ENCODE measurements at places on chromosomes 1 and 21.
A peak's percentile ranks its signal among the peaks of the same experiment; 100 is the strongest.

DNA sequence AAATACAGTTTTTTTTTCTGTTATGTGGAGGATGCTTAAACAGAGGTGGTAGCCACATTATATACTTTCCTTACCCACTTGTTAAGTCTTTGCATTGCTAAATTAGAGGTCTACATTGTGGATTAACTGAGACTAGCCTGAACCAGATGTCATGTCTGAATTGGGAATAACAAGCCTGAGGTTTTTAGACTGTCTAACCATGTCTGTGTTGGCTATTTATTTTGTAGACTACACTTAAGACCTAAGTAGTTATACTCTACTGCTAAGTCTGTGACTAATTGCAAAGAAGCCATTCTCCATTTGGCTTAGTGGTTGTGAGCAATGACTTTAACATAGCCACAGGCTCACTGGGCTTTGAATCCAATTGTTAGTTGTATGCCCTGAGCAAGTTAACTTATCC lies 45.4 kb downstream of the CDC14A start:
- no peak for DNase-seq

DNA sequence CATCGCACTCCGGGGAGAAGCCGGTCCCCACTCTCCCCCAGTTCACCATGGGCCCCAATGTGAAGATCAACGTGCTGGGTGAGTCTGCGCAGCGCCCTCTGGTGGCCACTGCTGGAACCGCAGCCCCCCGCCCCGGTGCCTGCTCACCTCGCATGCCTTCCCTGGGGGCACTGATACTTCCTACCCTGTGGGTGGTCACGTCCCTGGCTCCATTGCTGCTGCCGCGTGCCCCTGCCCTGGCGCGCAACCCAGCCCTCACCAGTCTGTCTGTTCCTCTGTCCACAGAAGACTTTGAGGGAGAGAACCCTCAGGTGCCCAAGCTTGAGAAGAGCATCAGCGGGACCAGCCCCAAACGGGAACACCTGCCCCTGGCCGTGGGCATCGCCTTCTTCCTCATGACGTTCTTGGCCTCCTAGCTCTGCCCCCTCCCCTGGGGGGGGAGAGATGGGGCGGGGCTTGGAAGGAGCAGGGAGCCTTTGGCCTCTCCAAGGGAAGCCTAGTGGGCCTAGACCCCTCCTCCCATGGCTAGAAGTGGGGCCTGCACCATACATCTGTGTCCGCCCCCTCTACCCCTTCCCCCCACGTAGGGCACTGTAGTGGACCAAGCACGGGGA lies 7.6 kb downstream of the EFNA3 start:
- peak; percentile 56 for DNase-seq

DNA sequence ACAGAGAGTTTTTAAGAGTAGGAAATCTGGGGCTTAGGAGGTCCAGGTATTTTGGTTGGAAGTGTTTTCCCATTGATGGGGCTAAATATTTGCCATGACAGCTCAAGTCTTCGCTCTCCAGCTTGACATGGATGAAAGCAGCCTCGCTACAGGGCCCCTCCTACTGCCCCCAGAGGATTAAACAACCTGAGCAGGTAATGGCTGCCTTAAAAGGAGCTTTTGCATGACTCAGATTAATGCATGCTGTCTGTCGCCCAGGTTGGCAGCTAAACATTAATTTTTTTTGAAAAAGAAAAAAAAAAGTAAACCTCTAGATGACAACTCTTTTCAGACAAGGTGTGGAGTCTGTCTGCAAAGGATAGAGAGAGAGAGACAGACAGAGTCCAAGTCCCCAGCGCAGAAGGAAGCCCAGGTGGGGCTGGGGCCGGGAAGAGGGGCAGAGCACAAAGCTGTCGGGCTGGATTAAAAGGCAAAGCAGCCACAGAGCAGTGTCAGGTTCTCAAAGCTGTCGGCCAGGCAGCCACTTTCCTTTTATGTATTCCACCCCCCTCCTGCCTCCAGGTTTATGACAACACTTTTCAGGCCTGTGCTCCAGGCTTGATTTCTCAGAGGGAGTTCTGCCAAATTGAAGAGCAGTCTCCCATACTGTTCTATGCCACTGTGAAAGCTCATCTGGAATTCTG lies 127.9 kb downstream of the CLIC6 start:
- DNase-seq: no peak

GRCh38 chr1:223240122-223240521 lies 97.1 kb upstream of the TLR5 start:
- DNase-seq: no peak

DNA sequence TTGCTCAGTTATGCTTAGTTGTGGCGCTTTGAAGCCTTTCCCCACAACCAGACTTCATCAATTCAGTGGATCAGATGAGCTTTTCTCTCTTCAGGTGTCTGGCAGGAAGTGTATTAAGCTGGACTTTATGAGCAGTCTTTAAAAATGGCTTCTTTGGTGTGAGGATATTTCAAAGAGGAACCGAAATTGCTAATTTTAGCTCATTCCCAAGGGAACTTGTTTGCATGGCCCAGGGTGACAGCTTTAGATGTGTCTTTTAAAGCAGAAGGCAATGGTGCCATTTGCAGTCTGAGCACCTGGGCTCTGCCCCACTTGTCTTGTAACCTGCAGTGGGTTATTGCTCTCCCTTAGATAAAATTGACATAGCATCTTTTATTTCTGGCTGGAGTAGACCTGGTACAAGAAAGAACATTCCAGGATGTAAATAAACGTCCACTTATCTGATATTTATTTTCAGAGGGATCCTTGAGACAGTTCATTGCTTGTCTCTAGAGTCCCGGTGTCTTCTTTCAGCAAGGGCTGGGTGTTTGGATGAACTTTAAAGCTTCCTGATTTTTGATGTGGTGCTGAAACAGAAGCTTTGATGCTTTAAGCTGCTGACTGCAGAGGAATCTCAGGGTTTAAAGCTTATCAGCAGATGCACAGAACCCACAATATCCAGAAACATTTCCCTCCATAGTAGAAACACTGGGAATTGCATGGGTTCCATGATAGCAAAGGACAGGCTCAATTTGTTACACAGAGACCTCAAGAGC lies 241.7 kb downstream of the ADGRL2 start:
- no peak for DNase-seq

DNA sequence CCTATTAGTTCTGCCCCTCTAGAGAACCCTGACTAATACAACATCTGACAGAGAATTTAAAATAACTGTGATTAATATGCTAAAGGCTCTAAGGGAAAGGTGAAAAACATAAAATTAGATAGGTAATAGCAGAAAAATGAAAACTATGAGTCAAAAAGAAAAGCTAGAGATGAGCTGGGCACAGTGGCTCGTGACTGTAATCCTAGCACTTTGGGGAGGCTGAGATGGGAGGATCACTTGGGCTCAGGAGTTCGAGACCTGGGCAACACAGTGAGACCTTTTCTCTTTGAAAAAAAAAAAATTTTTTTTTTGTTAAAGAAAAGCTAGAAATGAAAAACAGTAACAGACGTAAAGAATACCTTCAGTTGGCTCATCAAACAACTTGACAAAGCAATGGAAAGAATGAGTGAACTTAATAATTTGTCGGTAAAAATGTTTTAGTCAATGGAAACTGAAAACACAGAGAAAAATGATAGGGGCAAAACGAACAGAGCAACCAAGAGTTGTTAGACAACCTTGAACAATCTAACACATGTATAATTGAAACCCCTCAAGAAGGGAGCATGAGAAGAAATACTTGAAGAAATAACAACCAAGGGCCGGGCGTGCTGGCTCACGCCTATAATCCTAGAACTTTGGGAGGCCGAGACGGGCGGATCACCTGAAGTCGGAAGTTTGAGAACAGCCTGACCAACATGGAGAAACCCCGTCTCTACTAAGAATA lies 132.9 kb upstream of the GFI1 start:
- no peak for DNase-seq

DNA sequence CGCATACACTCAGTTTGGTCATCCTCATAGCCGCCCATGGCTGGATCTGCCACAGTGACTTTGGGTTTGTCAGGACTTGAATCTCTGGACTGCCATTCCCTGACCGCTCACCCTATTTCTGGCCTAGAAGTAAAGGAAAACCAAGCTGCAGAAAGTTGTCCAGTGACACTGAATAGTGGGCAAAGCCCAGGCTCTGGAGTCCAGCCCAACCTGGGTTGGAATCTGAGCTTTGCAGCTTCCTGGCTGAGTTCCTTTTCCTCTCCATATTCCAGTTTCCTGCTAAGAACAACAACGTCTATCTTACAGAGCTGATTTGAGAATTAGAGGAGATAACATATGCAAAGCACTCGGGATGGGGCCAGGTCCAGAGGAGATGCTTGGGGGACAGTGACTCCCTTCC lies 15.6 kb upstream of the EIF4G3 start:
- no peak for DNase-seq

DNA sequence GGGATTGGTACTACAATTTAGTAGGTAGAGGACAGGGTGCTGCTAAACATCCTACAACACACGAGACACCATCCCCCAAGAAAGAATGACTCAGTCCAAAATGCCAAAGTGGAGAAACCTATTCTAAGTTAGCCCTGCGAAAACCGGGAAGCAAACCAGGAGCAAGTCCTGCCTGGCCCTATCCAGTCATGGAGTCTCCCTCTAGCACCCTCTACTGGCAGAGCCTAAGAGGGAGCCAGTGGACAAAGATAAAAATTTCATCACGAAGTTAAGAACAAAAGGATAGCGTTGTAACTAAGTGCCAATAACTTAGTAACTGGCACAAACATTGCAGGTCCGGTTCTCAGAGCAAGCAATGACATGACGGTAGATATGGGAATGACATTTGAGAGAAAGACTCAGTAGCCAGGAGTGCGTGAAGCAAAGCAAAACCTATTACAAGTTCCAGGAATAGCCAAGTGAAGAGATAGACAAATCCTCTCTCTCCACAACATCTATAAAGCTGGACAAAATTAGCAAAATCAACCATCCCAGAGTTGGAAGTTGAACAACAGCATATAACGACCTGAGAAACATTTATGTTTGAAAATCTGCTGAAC lies 383.5 kb downstream of the OMA1 start:
- peak; percentile 55 for DNase-seq

DNA sequence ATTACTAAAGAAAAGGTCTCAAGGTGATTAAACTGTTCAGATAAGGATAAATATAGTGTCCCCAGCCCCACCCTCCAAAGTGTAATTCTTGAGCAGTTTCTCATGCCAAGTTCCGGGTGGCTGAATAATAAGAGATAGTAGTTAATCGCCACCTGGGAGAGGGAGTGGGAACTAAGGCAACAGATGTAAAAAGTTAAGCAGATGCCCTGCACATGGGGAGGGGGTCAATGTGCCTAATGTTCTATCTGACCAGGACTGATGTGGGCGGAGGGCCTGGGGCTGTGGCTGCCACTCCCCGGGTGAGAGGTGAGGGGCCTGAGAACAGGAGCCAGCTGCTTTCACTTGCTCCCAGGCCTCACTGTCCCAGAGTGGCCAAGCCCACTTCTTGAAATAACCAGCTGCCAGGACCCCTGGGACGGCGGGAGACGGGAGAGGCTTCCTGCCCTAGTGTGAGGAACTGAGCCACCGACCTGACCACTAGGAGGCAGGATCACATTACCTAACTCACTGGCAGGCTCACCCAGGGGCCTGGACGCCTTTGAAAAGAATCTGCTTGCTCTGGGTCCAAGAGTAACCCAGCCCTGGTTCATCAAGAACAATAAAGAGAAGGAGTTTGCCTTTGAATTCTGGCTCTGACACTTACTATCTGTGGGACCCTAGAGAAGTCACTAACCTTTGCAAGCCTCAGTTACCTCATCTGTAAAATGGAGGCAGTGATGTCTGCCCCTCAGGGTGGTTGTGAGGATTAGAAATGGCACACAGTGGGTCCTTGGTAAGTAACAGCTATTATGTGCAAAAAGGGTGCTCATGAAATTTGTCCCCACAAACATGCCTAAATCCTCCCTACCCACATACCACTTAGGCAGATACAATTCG lies 179.2 kb downstream of the ATG4C start:
- peak; percentile 23 for DNase-seq

DNA sequence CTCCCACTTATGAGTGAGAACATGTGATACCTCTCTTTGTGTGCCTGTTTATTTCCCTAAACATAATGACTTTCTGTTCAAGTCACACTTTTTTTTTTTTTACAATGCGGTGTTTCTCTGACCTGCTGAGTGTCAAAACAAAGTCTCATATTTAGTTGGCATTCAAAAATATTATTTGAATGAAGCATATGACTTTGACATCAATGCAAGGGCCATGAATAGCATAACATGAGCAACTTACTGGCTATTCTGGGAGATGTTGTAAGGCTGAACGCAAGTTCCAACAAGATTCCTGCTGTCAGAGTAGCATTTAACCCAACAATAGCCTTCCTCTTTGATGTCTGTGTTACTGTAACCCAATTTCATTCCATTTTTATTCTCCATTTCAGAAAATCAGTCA lies 2.0 kb upstream of the KRTAP19-1 start:
- DNase-seq: no peak

DNA sequence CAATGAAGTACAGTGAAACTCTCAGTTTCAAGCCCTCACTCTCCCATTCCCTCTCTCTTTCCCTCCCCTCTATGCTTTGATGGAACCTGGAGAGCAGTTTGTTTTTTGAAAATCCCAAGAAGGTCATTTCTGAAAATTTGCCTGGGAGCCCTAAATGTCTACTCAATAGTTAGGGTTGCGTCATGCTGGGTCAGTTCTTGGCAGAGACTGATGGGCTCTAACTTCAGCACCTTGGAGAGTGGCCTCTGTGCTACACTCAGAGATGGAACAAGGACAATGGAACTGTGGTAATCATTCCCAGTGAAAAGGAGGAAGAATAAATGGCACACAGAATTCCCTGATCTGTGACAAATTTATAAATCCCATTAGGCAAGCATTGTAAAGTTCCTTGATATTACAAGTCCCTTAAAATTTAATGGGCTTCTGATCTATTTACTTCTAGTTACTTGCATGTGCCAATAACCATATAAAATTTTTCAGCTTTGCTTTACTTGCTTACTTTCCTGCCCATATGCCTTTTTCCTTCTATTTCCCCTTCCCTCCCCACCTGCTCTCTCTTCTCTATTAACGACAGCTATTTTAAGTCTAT lies 182.9 kb upstream of the KCND3 start:
- peak; percentile 38 for DNase-seq

- no peak for DNase-seq
Measured at GRCh38 chr21:42105476-42106315, 34.6 kb downstream of the UMODL1 start.

DNA sequence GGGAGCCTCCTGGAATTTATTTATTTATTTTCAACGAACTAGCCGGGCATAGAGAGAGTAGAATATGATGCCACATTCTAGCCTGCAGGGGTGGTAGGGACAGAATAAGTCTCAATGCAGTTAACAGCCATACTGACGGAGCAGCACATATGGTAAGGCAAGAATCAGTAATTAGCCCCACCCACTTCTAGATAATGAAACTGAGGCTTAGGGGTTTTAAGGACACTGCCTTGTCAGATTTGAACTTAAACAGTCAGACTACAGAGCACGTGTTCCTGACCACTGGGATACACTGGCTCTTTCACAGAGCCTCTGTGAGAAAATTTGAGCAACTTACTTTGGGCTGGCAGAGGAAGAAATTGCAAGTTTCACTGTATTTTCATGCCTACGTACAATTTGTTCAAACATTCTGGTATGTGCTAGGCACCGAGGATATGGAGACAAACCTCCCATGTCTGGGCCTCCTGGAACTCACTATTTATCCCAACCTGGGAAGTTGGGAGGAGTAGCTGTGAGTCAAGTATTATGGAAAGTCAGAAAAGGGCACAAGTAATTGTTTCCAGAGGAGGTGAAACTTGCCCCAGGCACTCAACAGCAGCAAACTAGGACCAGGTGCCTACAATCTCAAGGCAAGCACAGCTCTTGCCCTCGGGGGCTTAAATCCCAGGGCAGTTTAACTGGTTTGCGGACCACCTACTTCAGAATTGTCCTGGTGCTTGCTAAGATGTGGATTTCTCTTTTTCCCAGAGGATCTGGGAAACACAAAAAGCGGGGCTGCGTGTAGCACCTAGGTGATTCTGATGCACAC lies 1.6 kb upstream of the CLIC4 start:
- peak; percentile 70 for DNase-seq

GRCh38 chr1:173295995-173296394 lies 88.9 kb upstream of the TNFSF4 start:
- peak; percentile 69 for DNase-seq
